ENCODE measurements at places on chromosomes 16 and 17. TPM values are rescaled to one million over a fixed set of nuclear protein-coding genes. Genes with fewer than 3 reads are reported as not detected.

DNA sequence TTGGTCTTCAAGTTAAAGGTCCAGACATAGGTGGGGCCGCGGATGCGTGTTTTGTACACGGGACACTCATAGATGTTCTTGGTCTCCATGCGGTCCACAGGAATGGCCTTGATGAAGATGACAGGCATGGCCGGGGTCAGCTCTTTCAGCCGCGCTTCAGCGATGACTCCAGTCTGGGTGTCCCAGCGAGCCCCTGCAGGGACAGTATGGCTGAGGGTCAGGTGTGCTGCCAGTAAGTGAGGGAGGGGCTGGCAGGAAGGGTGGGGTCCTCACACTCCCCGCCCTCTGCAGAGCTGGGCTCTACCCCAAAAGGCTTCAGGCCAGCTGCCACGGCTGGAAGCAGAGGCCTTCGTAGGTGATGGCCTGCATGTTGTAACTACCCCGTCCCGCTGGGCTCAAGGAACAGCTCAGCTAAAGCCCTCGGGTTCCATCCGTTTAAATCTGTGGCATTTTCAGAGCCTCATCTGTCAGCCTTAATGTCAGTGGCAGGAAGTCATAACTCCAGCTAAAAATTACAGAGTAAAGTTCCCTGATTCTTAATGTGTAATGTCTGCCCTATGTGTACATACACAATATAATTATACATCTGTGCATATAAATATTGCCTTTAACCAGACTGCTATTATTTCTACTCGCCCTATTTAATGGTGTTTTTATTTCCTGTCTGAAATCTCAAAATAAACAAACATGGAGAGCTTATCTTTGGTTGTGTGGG is 45.7 kb downstream of the PGS1 start:
- no peak for ATAC-seq

- no peaks in the 10 kb centered on the region for H3K27me3 ChIP-seq
- no peak overlapping the region for H3K27ac ChIP-seq
- peak; percentile 76 for ATAC-seq
- peaks cover 8% of the 10 kb centered on the region for H3K36me3 ChIP-seq
Measured at GRCh38 chr17:44350733-44351226, 5.7 kb downstream of the GRN start.

Gene WFIKKN1
- 0.45 TPM for total RNA-seq

Gene KCNH6
- 0.05 TPM for total RNA-seq

Gene FAM20A
- total RNA-seq = not detected

GRCh38 chr17:45729294-45729907 is 54.7 kb upstream of the CRHR1 start:
- ATAC-seq = no peak
- H3K27me3 ChIP-seq = peaks cover 44% of the 10 kb centered on the region
- H3K4me1 ChIP-seq = no peaks in the 10 kb centered on the region
- H3K36me3 ChIP-seq = no peaks in the 10 kb centered on the region
- H3K27ac ChIP-seq = no peak overlapping the region

DNA sequence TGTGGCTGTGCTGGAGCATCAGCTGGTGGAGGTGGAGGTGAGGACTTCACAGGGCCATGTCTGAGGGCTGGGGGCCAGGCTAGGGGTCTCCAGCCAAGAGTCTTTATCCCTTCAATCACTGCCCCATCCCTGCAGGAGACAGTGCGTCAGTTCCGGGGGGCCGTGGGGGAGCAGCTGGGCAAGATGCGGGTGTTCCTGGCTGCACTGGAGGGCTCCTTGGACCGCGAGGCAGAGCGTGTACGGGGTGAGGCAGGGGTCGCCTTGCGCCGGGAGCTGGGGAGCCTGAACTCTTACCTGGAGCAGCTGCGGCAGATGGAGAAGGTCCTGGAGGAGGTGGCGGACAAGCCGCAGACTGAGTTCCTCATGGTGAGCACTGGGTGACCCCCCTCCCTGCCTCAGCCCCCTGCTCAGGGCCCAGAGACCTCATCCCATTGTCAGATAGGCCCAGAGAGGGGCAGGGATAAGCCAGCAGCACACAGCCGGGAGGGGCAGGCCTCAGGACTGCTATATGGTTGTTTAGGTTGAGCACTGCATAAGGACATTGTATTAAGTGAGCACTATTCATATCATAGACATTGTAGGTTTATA is 2.3 kb upstream of the PYDC1 start:
- peaks cover 4% of the 10 kb centered on the region for H3K4me1 ChIP-seq
- H3K36me3 ChIP-seq = no peaks in the 10 kb centered on the region
- ATAC-seq = no peak

- peaks cover 2% of the 10 kb centered on the region for H3K4me1 ChIP-seq
- H3K36me3 ChIP-seq = no peaks in the 10 kb centered on the region
- H3K4me3 ChIP-seq = no peak overlapping the region
- H3K27ac ChIP-seq = no peak overlapping the region
- H3K27me3 ChIP-seq = no peaks in the 10 kb centered on the region
- no peak for ATAC-seq
Measured at GRCh38 chr16:78443542-78444364, 344.3 kb downstream of the WWOX start.

DNA sequence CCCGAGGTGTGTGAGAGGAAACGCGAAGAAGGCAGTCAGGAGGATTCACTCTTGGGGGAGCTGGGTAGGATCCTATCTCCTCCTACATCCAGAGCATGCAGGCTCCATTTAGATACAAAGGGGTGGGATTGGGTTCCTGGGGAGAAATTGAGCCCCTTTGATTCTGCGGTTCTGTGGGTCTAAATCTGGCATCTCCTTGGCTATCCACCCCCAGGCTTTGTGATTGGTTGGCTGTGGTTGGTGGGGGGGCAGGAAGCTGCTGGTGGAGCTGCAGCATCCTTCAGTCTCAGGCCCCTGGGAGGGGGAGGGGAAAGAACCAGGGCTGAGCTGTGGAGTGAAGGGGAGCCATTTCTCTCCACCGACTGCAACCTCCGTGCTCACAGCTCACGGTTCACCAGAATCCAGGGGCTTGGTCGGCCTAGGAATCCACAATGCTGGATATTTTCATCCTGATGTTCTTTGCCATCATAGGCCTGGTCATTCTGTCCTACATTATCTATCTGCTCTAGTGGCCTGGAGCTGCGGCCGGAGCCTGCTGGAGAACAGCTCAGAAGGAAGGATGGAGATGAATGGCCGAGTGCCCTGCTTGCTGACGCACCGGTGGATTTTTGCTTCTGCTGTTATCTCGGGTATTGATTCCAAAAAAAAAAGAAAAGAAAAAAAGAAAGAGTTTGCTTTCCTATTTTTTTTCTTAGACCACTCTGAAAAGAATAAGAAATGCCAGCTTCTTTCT is at the start of gene LASP1NB:
Gene LASP1NB, plus strand, starts transcription at position 352 of the 733 bp plus-strand sequence.
- peaks cover 27% of the 10 kb centered on the region for H3K4me1 ChIP-seq
- no peak within 1 kb of the TSS for H3K27ac ChIP-seq
- peak within 1 kb of the TSS; percentile 8 for H3K4me3 ChIP-seq
- H3K36me3 ChIP-seq = peaks cover 5% of the 10 kb centered on the region
- no peaks in the 10 kb centered on the region for H3K27me3 ChIP-seq
- no peak for ATAC-seq

DNA sequence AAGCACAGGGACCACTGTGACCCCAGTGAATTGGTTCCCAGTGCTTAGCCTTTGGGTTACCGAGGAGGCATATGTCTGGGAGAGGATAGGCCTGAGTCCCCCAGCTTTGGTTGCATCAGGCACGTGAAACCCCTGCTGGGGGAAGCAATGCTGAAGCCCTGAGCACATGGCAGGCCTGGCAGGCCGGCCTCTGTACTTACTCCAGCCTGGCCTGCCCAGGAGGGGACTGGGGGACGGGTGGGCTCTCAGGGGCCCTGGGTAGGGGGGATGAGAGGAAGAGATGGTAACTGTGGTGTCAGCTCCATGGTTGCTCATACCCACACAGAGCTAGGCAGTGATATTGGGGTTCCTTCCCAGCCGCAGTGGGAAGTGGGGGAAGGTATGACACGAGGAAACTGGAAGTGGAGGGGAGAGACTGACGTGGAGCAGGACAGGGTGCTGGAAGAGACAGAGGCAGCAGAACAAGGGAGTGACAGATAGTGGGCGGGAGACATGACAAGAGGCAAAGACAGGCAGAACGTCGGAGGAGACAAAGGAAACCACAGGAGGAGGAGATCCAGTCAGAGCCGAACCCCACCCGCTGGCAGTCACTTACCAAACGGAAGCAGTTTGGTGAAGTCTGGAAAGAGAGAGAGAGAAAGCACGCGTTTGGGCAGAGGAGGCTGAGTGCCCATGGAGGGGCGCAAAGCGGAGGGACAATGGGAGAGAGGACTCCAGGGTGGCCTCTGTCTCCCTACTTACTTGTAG is 9.1 kb downstream of the TMEM208 start:
- H3K4me1 ChIP-seq = peaks cover 7% of the 10 kb centered on the region
- H3K36me3 ChIP-seq = peaks cover 96% of the 10 kb centered on the region
- peak overlapping the region; percentile 58 for H3K27ac ChIP-seq
- no peaks in the 10 kb centered on the region for H3K27me3 ChIP-seq
- peak; percentile 76 for ATAC-seq

DNA sequence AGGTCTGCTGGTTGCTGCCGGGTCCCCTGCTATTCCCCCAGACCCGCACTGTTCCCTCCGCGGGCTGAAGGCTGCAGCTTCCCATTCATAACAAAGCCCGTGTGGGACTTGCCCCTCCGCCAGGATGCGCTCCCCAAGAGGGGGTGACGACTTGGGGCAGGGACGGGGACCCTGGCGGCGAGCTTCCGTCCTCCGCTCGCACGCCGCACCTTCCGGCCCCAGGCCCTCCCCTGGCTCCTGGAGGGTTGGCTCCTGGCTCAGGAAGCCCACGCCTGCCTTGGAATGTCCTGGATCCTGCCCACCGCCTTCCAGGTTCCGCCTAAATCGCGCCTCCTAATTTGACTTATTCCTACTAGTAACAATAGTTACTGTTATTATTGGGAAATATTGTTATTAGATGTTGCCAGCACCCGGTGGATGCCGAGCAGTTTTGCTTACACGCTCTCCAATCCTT is 1.1 kb upstream of the TFAP4 start:
- H3K36me3 ChIP-seq = no peaks in the 10 kb centered on the region
- peak; percentile 4 for ATAC-seq
- peak overlapping the region; percentile 82 for H3K4me3 ChIP-seq
- no peak overlapping the region for H3K27ac ChIP-seq

Gene NTHL1
- total RNA-seq = 13.2 TPM

All from activated T-helper 17 cell treated with anti-CD3 and anti-CD28 coated beads, Interleukin-2, amount 50 U/mL, for 72 hours (primary cell).